ENCODE measurements at places on chromosomes 5 and 9. TPM values are rescaled to one million over a fixed set of nuclear protein-coding genes. Genes with fewer than 3 reads are reported as not detected.

HAVCR2 gene
- total RNA-seq: not detected

CD72 gene
- 1.1 TPM for total RNA-seq

CSF2 gene
- not detected for total RNA-seq

PCDHGB1 gene
- total RNA-seq: 2.7 TPM

DNA sequence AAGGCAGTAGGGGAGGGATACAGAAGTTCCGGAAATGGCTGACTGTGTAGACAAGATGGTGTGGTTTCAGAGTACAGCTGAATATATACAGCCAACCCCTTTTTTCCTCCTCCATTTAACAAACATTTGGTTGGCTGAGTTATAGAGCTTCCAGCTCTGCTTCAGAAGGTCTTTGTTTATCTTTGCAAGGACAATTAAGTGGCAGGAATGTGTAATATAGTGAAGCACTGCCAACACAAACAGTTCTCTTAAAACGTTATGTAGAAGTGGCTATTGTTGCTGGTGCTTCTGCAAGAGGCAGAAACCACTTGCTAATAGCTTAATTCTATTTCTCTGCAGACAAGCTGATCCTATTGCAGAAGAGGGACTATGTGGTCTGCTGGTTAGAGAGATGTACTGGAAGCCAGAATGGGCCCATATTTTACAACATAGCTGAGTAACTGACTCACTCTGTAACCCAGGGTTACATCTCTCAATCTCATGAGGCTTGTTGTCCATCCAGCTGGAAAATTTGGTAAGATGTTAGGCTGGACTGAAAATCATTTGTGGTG, 62.7 kb upstream of the OSMR start:
- no peak for DNase-seq

- no peak for DNase-seq
Observed at GRCh38 chr9:100104314-100104713, 5.3 kb downstream of the INVS start.

CYSRT1 gene
- 0.44 TPM for total RNA-seq

PCDHA9 gene
- 2.0 TPM for total RNA-seq
